Cortex of kidney (tissue), 1 donor: ENCODE measurements at places on chromosomes 2 and 18.

DNA sequence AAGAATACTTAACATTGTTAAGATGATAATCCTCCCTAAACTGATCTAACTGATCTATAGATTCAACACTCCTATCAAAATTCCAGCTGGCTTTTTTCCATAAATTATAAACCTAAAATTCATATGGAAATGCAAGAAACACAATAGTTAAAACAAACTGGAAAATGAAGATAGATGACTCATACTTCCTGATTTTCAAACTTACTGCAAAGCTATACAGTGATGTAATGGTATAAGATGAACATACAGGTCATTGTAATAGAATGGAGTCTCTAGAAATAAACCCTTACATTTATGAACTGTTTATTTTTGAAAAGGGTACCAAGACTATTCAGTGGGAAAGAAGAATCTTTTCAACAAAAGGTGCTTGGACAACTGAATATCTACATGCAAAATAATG lies 32.3 kb downstream of the UBXN4 start:
- no peak for DNase-seq

DNA sequence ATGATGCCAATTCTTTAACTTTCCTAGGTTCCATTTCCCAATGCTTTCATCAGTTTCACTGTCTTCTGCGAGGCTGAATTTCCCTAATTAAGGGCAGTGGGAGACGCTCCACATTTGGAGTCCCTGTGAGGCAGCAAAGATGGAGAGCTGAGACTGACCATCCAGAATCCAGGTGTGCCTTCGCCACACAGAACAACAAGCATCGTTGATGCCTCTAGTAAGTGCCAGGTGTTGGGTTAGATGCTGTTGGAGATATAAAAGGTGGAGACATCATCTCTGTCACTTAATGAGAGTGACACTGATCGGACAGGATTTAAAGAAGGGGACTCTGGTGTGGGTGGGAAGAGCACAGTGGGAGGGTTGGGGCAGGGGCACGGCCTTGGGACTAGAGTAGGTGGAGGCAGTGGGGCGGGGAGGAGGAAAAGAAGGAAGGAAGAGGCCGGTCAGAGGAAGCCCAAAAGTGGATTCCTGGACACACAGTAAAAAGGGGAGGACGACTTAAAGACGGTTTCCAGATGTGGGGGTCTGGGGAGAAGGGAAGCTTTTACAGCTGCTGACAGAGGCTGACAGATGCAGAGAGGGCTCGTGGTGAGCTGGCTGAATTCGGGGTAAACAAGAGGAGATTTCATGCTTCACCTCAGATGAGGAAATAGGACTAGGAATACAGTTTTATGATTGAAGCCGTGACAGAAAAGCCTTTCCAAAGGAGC lies 113.0 kb downstream of the BCL2 start:
- no peak for DNase-seq

DNA sequence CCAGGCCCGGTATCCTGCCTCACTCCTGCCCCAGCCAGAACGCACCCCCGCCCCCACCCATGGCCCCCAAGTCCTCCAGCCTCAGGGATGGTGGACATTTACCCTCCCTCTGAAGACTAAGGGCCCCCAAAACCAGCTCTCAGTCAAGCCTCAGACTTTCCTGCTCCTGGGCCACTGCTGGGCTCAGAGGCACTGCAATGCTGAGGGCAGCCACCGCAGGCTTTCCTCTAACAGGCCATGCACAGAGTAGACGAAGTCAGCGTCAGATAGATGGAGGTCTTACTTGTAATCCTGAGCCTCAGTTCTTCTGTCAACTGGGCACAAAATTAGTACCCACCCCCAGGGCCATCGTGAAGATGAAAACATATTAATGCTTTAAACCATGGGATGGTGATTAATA lies 92.6 kb downstream of the TTC32 start:
- DNase-seq: no peak

GRCh38 chr18:30404422-30404821 lies 638.1 kb downstream of the DSC3 start:
- no peak for DNase-seq

- DNase-seq: no peak
These were observed 8.0 kb downstream of the MC5R start for GRCh38 chr18:13831864-13832508.

DNA sequence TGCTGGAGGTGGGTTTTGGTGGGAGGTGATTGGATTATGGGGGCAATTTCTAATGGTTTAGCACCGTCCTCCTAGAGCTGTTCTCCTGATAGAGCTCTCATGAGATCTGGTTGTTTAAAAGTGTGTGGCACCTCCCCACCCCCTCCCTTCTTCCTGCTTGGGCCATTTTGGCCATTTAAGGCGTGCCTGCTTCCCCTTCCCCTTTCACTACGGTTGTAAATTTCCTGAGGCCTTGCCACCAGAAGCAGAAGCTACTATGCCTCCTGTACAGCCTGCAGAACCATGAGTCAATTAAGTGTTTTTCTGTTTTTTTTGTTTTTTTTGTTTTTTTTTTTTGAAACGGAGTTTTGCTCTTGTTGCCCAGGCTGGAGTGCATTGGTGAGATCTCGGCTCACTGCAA lies 335.7 kb upstream of the HS6ST1 start:
- no peak for DNase-seq

GRCh38 chr2:85162746-85163301 lies 29.6 kb downstream of the TCF7L1 start:
- no peak for DNase-seq

- DNase-seq: no peak
These were observed 16.1 kb downstream of the NCK2 start for GRCh38 chr2:105760639-105761337.

DNA sequence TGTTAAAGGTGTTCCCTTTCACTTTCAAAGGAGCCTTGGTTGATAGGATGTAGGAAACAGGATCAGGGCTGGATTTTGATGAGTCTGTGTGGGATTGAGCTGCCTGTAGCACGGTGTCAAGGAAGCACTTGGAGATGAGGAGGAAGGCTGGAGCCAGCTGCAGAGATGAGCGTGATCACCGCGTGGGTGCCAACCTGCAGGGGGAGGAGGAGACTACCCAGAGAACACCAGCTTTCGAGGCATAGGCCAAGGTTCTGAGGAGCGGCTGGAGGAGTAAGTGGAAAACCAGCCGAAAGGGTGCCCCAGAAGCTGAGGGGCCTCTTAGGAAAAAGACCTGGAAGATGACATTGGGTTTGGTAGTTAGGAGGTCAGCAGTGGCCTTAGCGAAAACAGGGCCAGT lies 64.2 kb downstream of the TGOLN2 start:
- DNase-seq: no peak

DNA sequence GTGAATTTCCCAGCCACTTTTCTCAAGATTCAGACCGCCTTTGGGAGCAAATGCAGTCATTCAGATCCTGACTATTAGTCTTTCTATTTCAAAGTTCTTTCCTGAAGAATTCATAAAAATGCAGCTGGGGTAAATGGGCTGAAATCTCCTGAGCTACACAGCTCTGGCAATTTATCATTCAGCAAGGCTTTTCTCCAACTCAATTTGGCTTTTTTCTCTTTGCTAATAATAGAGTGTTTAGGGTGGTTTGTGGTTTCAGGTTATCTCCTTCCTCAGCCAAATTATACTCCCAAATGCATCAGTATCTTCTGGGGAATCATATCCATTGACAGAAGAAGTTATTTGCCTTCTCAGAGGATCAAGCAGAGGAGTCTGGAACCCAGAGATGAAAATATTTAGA lies 282.4 kb upstream of the SLC14A2 start:
- no peak for DNase-seq

DNA sequence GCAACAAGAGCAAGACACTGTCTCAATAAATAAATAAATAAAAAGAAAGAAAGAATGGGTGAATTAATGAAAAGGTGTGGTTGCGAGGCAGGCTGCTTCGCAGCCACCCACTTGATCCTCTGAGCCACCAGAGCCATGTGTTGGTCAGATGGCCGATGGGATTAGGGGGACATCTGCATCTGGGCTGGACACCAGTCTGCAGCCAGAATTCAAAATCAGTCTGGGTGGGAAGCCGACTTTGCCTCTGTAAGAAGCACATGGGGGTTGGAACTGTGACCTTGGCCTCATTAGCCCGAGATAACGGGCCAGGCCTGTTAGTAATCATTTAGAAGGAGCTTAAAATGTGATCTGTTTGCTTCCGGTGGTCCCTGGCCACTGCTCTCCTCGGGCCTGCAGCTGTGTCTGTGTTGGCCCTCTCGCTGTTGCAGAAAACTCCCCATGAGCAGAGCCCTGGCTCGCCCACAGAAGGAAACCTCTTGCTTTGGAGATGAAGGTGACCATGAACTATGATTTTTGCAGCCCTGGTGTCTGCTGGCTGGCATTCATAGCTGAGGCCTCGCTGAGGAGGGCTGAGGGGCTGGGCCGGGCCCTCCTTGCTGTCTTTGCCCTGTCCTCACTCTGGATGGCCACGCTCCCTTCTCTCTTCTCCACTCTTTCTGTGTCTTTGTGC lies 94.4 kb downstream of the DYSF start:
- DNase-seq: no peak

DNA sequence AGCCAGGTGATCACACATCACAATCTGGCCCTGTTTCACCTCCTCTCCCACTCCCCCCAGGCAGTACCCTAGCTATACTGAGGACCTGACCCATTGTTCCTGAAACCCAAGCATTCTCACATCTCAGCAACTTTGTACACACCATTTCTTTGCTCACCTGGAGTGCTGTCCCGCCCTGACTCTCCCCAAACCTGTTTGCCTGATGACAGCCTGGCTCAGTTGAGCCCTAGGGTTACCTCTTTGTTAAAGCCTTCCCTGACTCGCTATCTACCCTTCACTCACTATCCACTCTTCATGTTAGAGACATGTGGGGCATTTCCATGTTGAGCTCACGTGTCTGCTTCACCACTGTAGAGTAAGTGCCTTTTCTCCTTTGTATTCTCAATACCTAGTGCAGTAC lies 49.1 kb downstream of the GREB1L start:
- no peak for DNase-seq

DNA sequence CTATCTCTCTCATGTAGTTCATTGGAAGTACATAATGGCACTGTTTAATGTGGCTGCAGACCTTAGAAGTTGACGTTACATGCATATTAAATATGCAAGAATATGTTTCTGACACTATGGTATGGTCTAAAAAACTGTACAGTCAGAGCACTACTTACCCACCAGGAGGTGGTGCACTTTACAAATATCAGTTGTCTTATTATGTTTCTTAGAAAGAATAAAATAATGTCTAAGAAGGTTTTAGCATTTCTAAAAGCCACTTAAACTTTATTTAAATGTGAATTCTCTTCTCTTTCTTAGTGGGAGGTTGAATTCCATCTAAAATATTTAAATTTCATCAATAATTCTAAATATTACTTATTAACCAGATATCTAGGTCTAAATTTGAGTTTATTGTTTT lies 4.3 kb downstream of the TMEFF2 start:
- no peak for DNase-seq

- DNase-seq: no peak
These were observed 67.3 kb downstream of the TMEFF2 start for GRCh38 chr2:192127434-192127833.

GRCh38 chr2:180063494-180064092 lies 56.5 kb upstream of the CWC22 start:
- no peak for DNase-seq

DNA sequence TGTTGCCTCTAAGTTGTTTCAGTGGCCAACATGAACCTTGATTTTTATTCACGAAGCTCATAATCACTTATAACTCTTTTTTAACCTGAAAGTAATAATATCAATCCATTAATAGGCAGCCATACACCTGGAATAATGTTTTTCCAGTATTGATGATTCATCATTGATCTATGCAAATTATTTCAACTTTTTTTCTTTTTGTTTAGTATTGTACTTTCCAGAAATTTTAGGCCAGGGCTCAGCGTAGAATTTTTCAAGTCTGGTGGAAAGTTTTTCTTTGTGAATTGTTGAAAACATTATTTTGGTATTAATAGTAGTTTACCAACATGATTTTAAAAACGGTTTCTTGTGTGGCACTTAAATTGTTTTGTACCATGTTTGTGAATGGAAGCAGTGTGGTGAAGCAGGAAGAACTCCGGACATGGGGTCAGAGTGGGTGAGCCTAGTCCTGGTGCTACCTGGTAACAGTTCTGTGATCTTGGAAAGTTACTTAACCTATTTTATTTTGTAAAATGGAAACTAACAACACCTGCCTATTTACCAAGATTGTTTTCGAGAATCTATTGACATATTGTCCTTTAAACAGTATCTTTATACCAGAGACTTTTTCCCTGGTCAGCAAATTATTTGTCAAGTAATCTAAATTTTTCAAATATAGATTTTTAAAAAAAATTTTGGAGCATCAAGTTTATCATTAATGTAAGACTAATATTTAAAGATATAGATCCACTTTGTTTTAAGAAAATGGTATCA lies 2.3 kb downstream of the INSIG2 start:
- DNase-seq: no peak
